ENCODE measurements at places on chromosomes 3 and 15.

DNA sequence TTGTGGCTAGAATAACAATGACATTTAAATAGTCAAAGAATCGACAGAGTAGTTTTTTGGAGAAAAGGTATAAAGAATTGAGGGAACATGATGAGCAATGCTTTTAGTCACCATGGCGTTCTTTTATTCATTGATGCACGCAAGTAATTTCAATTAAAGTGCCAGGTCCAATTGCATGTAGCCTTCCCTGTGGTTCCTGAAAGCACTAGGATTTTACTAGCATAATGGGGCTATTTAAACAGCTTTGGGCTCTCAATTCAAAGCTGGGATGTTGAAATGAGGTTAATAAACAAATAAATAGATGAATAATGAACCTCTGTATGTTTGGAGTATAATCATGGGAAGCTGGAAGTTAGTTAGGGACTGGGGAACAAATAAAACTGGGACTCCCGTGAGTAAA lies 121.2 kb upstream of the GAP43 start:
- DNase-seq: no peak

- DNase-seq: no peak
Observed at GRCh38 chr3:23051240-23052140, 151.6 kb upstream of the UBE2E2 start.

DNA sequence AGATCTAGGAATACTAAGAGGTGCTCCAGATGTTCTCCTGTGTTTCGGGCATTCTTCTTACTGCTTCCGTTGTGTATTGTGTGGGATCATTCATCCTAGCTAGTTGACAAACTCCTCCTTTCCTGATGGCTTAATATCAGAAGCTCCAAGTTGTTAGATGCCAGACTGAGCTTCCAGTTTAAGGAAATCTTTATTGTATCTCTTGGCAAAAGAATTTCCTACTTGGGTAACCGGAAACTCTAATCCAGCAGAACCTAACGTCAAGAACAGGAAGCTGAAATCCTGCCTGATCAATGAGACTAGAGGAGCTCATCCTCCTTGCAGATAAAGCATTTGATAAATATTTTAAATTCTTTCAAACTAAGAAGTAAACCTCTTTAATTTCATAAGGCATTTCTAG lies 27.7 kb upstream of the MYH15 start:
- DNase-seq: no peak

GRCh38 chr15:62089616-62090015 lies 22.8 kb downstream of the C2CD4A start:
- DNase-seq: no peak

DNA sequence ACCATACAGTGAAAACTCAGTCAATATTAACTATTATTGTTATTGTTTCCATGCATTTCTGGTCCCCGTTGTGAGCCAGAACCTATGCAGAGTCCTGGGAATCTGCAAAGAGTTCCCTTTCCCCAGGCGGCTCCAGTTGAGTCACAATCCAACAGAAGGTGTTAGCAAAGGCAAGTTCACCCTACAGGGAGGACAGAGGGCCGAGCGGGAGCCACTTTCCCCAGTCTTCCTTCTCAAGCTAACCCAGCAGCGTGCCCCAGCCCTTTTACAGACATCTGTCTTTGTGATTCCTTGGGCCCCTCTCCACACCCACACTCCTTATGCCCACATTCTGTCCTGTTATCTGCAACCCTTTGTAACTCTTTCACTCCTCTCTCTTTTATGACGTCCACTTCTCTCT lies 13.1 kb upstream of the LTF start:
- DNase-seq: no peak

DNA sequence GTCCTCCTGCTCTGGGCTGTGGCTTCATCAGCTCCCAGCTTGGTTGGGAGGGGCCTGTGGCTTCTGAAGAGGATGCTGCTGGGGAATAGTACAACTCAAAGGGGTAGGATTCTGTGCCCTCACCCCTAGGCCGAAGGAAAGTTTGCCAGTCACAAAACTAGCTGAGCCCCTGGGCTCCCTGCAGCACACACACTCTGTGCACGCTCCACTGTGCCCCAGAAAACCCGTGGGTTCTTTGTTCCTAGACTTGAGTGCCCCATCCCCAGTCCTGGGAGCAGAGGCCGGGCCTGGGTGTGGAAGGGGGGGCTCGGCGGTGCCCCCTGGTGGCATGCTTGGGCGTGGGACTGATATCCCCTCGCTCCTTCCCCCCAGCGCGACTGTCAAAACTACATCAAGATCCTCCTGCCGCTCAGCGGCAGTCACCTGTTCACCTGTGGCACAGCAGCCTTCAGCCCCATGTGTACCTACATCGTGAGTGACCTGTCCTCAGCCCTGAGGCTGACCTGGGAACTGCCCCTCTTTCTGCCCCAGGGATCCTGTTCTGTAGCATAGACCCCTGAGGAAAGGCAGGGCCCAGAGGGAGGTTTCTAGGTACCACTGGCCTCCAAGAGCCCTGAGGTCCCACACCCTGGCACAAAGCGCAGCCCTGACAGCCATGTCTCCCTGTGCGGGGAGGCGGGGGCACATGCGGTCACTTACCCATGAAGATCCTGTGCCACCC lies 14.2 kb downstream of the CIB1 start:
- DNase-seq: peak; percentile 50

- no peak for DNase-seq
Observed at GRCh38 chr15:71627604-71628003, 182.8 kb upstream of the NR2E3 start.

GRCh38 chr3:157531301-157531660 lies 28.1 kb upstream of the VEPH1 start:
- no peak for DNase-seq

DNA sequence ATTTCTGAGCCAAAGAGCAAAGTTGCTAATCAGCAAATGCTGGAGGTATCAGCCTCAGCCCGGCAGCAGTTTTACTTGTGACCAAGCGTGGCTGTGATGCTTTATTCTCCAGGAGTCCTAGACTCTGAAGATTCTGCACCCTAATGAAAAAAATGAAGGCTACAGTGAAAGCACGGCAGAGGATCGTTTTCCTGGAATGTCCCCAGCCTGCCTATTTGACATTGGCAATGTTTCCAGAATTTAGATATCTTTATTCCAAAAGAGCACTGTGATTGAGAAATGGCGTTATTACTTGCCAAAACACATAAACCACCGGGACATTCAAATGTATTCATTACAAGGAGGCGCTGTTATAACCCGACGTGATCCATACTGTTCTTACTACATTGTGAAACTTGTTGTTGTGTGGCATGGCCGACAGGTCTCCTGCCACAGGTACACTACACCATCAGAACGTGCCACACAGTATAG lies 263.8 kb downstream of the SLCO3A1 start:
- no peak for DNase-seq

GRCh38 chr3:102057781-102058421 lies 208.6 kb downstream of the NFKBIZ start:
- DNase-seq: peak; percentile 19

- no peak for DNase-seq
Observed at GRCh38 chr3:172573422-172573821, 50.2 kb upstream of the TNFSF10 start.

DNA sequence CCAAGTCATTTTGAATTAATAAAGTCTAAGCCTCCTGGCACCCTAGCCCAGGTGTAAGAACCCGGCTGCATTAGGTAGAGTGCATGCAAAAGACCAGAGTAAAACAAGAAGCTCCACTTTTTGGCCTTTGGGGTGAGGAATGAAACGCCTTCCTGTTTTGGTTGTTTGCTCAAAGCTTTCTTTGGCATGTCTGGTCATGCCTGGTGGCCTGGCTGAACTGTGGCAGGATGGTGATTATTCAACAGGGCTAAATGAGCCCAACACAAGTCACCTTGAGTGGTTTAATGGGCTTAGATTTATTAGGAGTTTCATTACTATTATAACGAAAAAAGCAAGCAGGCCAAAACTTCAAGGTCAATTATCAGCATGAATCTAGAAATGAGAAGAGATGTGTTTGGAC lies 40.9 kb upstream of the LDHAL6B start:
- DNase-seq: no peak

DNA sequence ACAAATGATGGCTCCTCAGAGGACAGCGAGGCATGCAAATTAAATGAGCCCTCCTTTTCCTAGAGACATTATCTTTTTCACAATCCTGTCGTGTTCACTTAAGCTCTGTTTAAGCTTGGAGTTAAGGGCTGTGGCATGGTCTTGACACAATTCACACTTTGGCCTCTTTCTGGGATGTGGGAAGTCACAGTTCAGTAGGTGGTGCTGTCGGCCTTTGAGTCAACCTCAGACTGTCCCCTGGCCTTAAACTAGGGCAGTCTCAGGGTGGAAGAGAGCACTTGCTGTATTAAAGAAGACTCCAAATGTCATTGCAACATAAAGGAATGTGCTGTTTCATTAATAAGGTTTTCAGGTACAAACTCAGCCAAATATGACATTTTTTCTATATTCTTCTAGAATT lies 351.0 kb downstream of the MCTP2 start:
- no peak for DNase-seq

DNA sequence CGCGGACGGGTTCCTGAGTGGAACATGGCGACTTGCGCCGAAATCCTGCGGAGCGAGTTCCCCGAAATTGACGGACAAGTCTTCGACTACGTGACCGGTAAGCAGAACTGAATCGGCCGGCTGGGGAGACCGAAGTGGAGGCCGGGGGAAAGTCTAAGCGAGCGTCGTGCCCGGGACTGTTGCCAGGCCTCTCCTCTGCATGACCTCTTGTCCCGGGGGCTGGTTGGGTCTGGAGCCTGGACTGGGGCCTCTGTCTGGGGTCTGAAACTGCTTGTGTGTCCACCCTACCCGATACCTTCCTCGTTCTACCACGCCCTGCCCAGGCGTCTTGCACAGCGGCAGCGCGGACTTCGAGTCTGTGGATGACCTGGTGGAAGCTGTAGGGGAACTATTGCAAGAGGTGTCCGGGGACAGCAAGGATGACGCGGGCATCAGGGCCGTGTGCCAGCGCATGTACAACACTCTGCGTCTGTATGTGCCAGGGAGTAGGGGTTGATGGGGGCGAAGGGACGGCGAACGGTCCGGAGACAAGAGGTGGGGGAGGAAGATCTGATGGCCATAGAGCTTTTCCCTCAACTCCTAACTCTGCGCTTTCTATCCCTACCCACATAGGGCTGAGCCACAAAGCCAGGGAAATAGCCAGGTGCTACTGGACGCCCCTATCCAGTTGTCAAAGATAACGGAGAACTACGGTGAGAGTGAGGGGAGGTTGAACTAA lies at the start of gene ABCF3:
Gene ABCF3 (plus strand): TSS at position 16 of the 718 bp plus-strand sequence. CDS start 9 bp downstream, at position 25.
- DNase-seq: no peak

DNA sequence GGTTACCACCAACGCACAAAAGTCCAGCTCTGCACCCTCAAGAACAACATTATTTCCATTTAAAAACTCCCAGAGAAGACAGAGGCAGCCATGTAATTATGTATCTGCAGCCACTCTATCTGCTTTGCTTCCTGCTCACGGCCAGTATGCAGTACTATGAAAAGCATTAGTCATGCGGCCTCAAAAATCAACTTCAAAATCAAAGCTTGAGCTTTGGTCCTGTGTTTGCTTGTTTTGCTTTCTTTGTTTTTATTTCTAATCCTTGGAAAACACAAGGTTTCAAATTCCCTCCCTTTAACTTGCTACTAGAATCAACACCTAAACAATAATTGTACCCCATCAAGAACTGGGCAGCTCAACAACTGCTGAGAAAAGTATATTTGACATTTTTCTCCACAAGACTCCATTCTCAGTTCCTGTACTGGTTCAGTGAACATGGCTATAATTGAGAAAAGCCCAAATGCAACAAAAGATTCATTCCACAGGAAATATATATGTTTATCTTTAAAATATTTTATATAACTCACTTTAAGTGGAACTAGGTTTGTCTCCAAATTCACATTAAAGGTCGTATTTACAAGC lies 37.6 kb downstream of the GBE1 start:
- DNase-seq: no peak

DNA sequence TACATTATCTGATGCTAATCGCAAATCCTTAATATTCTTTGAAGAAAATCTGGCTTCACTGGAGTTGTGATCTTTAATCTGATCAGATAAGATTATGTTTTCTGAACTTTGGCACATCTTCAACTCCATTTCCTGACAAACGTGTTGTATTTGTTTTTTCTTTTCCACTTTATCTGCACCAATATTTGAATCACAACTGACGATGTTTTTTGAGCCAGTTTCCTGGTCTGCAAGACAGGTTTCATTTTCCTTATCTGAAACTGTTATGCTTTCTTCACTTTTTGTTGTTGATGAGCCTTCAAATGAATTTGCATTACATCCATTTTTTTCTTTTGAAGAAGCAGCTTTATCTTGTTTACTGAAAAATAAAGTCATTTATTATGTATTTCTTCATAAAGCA lies 101.5 kb downstream of the ZNF280D start:
- no peak for DNase-seq

- no peak for DNase-seq
Observed at GRCh38 chr3:169911272-169911671, at the start of gene SAMD7. Gene SAMD7 (plus strand): TSS chr3:169911572. CDS start chr3:169919499, 7,927 bp downstream.

DNA sequence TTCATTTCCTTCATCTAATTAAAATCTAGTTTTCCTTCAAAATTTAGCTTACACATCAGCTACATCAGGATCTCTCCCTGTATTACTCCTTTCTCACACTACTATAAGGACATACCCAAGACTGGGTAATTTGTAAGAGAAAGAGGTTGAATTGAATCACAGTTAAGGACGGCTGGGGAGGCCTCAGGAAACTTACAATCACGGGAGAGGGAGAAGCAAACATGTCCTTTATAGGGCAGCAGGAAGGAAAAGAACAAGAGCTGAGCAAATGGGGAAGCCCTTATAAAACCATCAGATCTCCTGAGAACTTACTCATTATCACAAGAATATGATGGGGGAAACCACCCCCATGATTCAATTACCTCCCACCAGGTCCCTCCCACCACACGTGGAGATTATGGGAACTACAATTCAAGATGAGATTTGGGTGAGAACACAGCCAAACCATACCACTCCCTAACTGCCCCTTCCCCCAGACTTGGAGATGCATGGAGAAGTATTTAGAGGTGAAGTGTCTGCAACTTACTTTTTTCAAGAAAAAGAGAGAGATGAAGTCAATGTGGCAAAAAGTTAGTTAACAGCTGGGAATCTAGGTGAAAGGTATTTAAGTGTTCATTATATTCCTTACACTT lies 21.3 kb downstream of the PRTG start:
- DNase-seq: no peak

GRCh38 chr3:11532931-11533391 lies 110.8 kb downstream of the VGLL4 start:
- DNase-seq: no peak

- no peak for DNase-seq
Observed at GRCh38 chr15:36484038-36484778, 95.2 kb upstream of the CDIN1 start.

GRCh38 chr15:85753261-85753660 lies 41.5 kb downstream of the KLHL25 start:
- DNase-seq: no peak

DNA sequence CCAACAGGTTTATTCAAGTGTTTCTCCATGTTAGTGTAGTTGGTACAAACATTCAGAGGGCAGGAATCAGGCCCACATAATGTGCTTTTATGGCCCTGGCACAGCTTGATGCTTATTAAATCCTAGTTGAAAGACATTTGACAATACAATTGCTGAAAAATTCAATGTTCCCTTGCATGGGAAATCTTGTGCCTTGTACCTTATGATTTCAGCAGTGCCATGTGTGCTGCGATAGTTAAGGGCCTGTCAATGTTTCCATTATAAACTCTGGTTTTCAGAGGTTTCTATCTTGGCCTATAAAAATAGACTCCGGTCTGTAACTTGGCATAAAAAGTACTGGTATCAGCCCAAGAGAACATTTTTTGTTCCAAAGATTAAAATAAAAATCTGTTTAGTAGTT lies 207.2 kb downstream of the TBC1D5 start:
- DNase-seq: no peak

GRCh38 chr3:86990734-86991481 lies at the start of gene VGLL3:
Gene VGLL3 (minus strand): TSS chr3:86991149. CDS start chr3:86990743, 406 bp downstream.
- DNase-seq: no peak

- no peak for DNase-seq
Observed at GRCh38 chr3:20225769-20226168, 39.8 kb upstream of the SGO1 start.

- DNase-seq: no peak
Observed at GRCh38 chr15:82177291-82178010, 85.1 kb downstream of the EFL1 start.

Data from activated CD4-positive, alpha-beta T cell treated with anti-CD3 and anti-CD28 coated beads for 4 hours (primary cell).